Esophagus squamous epithelium (tissue), 5 donors: ENCODE measurements at places on chromosomes 2 and 18. TPM values are rescaled to one million over a fixed set of nuclear protein-coding genes. Genes with fewer than 3 reads are reported as not detected.

GRCh38 chr2:85156153-85156552, 23.0 kb downstream of the TCF7L1 start:
- no peak for DNase-seq

The PDCL3 gene
- total RNA-seq = 22.4 TPM

The CRYBA2 gene
- total RNA-seq = not detected

GRCh38 chr2:70686577-70687460, 81.2 kb downstream of the ADD2 start:
- DNase-seq = no peak

DNA sequence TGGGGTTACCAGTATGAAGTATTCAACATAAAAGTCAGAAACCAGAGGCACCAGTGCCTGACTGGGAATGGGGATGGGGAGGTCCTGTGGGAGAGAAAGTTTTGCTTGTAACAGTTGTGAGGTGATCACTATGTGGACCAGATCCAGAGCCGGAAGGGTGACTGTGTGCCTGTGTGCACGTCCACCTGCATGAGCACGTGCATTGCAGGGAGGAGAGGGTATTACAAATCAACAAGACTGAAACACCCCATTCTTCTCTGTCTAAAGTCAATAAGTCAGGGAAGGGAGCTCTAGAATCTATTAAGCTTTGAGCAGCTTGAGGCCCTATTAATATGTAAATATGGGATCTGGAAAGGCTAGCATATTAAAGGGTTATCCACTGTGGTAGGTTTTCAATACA, 241.0 kb upstream of the ACVR2A start:
- DNase-seq = no peak

The LYG2 gene
- total RNA-seq = not detected

DNA sequence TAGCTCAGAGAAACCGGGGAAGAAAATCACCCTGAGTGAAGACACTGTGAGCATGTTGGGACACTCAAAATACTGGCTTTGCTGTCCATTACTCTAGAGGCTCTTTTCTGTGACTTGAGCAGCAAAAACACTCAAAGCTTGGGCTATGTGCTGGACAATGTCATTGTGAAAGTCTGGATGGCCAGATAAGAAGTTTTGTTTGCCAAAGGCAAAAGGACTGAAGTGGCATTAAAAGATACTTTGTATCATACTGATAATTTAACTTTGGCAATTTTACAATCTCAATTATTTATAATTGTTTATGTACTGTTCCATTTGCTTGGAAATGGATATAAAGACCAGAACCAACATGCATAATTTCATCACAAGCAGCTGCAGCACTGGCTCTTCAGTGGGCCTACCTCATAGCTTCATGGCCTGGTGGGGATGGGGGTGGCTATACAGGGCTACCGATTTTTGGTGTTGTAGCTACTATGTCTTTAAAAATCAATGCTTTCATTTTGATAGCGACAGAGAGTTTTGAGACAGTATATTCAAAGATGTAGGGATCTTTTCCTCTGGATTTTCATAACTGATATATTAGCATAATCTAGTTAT, 51.1 kb downstream of the RBKS start:
- DNase-seq = no peak

DNA sequence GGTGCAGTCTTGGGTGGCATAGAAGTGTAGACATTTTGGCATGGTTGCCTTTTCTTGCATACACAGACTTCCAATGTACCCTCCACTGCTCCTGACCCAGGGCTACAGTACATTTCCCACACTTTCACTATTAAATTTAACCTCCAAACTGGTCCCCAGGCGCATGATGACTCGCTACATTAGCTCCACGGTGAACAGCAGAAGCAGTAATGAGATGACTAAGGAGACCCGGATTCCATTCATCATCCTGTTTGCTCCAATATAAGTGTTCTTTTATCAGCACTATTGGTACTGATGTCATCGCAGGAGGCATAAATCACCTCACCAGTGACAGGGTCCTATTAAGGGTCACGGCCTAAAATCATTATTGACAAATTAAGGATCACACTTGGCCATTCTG, 316.5 kb downstream of the EN1 start:
- no peak for DNase-seq

GRCh38 chr2:878245-878930, 72.3 kb upstream of the SNTG2 start:
- DNase-seq = no peak

DNA sequence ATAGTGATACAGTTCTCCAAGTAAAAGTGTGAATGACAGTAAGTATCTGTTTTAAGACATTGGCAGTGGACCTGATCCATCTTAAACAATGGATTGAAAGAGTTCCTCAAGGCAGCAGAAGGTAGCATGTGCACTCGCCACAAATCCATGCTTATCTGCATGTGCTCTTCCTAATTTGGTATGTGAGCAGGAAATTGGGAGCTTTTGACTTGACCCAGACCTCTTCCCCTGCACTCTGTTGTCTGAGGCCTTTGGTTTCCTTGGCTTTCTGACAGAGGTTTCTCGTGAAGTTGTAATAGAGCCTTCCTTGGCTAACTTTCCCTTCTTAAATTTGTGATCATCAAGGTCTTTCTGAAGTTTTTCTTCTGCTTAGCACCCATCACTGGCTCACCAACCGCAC, 114.1 kb downstream of the WDSUB1 start:
- DNase-seq = no peak

The RPRM gene
- total RNA-seq = not detected

The PDE1A gene
- total RNA-seq = 2.3 TPM

- DNase-seq = no peak
These were observed 764.7 kb downstream of the SATB2 start for GRCh38 chr2:198692907-198693510.

The CCNYL1 gene
- total RNA-seq = 16.2 TPM

DNA sequence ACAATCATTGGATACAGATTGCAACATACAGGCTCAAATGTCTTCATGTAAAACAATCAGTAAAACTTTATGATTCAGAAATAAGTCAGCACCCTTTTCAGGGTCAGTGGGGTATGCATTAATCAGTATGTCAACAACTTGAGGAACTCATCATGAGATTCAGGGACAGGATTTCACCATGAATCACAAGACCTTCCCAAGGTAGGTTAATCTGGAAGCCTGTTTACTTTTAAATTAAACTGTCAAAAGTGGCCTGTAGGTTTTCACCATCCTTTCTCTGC, 104.8 kb downstream of the SP100 start:
- DNase-seq = no peak

The CD8A gene
- total RNA-seq = 1.6 TPM

GRCh38 chr18:63686871-63687270, 15.9 kb upstream of the SERPINB11 start:
- no peak for DNase-seq

DNA sequence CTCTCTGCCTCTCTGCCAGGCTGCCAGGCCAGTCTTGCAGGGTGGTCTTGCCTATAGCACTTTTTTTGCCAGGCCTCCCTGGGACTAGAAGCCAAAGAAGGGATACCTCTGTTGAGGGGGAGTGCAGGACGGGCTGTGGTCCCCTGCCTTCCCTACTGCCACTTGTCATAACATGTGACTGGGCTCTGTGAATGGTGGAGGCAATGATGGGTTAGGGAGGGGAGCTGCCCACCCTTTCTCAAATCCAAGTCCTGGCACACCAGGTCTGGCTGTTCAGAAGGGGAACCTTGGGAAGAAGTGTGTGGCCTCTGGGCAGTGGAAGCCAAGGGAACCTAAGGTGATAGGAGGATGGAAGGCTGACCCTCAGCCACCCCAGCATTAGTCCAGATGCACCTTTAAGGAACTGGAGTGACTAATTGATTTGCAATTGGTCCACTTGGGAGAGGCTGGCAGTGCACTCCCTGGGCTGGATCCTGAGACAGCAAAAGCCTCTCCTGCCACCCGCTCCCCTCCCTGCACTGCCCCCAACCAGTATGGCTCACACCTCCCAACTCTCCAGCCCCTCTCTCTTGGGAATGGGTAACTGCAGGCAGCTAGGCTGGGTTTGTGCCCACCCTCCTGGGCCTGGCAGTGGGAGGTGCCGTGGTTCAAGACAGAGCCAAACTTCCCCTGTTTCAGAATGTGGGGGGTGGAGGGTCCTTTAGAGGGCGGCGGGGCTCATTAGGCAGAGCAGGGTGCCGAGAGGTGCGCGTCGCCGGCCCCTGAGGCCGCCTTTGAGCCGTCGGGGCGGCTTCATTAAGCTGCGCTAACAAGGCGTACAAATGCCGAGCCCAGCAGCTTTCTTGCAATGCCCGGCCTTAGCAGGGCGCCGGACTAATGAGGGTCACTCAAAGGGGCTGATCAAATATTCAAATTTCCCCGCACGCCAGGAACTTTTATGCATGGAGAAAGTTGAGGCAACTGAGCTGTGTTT, 4.5 kb upstream of the SIX3 start:
- no peak for DNase-seq

DNA sequence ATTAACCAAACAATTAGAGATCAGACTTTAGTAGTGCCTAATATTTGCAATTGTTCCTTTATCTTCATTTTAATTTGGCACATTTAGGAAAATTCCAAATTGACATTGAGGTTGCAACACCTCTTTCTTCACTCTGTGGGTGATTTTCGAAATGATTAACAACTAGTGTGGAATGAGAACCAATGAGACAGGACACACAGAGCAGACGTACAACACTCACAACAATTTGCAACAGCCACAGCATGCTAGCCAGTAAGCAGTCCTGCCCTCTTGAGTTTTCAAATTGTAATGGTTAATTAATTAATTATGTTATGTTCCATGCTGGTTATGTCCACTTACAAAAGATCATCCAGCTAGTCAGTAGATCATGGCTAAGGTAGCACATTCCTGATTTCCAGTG, 339.3 kb downstream of the LRP1B start:
- no peak for DNase-seq

The DNAJC5G gene
- not detected for total RNA-seq

The LAMA1 gene
- 2.7 TPM for total RNA-seq

The SETBP1 gene
- 18.5 TPM for total RNA-seq

The SKA1 gene
- 6.0 TPM for total RNA-seq

DNA sequence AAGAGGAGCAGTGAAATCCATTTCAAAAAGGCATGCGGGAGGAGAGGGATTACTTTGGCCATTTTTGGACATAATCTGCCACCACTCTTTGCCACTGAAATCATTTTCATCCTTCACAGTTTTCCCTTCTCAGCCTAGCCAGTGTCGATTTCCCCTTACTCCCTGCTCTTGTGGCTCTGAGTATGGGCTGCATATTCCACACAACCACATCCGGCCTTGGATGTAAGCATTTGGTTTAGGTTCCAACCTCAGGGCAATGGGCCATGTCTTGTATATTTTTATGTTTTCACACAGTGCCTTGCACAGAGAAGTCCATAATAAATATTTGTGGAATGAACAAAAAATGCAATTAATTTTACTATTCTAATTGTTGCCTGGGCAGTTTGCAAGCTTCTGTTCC, 7.7 kb upstream of the SERPINE2 start:
- no peak for DNase-seq

The PJVK gene
- total RNA-seq = not detected

The YWHAQ gene
- 141 TPM for total RNA-seq

DNA sequence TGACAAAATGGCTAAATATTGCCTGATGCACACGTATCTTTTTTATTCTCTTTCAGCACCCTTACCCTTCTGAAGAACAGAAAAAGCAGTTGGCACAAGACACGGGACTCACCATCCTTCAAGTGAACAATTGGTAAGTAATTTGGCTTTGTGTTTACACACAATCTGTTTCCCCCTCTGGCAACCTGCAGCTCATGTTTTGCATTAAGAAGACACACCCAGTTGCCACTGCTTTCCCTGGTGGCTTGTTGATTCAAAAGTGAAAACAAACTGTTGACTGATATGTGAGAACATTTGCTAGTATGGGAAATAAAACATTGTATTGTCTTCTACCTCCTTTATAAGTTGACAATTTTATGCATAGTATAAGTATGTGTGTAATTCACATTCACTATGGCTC, 113.0 kb downstream of the MEIS1 start:
- DNase-seq = no peak

DNA sequence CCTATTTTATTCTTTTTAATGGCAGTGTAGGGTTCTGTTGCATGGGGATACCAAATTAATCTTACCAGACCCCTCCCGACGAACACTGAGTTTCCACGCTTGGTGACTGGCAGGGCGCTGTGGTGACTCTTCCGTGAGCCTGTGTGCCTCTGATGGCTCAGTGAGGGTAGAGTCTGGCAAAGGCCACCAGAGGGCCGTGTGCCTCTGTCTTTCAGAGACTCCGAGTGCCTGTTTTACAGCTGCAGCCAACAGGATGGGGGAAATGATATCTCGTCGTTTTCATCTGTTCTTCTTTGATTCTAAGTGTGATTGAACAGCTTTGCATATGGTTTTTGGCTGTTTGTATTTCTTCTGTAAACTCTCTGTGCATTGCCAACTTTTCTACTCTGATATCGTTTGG, 99.8 kb downstream of the ZNF236 start:
- no peak for DNase-seq

- no peak for DNase-seq
These were observed 276.1 kb upstream of the CYP26B1 start for GRCh38 chr2:72423756-72424155.

DNA sequence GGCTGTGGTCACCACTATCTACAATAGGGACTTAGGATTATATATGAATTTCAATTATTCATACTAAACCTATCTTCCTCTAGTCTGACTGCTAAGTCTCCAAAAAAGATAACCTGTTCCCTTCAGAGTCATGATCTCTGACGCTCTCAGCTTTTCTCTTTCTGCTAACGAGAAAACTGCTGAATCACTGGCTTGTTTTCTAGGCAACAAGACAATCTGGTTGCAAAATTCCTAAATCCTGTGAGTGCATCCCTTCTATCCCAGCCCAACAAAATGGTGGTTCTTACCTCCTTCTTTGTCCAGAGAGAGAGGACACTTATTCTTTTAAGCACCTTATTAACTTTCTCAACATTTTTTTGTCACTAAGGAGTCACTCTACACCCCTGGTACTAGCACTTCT, 312.3 kb upstream of the PKDCC start:
- DNase-seq = no peak

GRCh38 chr18:57518533-57518932, 68.0 kb downstream of the FECH start:
- no peak for DNase-seq

GRCh38 chr2:232315923-232316299, 62.6 kb upstream of the ALPP start:
- DNase-seq = no peak

GRCh38 chr2:167946441-167946841, 301.0 kb downstream of the STK39 start:
- DNase-seq = no peak
